GDM1 (cell line): ENCODE measurements at places on chromosomes 1 and 21.

DNA sequence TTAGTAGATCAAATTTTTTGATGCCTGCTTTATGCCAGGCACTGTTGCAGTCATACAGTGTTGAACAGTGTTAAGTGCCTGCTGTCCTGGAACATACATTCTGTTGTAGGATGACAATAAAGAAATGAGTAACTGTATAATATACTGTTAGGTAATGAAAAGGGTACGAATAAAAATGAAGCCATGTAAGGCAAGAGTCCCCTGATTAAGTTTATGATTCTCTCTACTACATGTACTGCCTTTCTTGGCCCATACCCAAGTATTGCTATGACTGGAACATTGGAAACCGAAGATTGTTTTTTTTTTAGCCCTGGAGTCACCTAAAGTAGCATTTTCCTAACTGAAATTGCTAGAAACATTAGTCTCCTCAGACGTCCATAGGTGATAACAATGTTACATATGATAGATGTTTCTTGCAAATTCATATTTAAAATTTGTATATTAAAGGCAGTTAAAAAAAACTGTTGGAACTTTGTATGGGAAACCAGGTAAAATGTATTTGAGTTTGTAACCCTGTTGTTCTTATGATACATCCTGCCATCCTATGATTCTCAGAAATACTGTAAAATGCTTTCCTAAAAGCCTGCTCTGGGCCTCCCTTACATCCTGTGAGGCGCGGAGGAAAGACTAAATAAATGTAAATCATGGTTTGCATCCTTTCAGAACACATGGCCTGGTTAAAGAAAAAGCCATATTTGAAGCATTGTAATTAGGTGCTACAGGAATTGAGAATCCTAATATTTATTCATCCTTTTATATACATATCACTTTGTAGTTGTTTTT lies 5.8 kb downstream of the ATP5PB start:
- no peak for DNase-seq

DNA sequence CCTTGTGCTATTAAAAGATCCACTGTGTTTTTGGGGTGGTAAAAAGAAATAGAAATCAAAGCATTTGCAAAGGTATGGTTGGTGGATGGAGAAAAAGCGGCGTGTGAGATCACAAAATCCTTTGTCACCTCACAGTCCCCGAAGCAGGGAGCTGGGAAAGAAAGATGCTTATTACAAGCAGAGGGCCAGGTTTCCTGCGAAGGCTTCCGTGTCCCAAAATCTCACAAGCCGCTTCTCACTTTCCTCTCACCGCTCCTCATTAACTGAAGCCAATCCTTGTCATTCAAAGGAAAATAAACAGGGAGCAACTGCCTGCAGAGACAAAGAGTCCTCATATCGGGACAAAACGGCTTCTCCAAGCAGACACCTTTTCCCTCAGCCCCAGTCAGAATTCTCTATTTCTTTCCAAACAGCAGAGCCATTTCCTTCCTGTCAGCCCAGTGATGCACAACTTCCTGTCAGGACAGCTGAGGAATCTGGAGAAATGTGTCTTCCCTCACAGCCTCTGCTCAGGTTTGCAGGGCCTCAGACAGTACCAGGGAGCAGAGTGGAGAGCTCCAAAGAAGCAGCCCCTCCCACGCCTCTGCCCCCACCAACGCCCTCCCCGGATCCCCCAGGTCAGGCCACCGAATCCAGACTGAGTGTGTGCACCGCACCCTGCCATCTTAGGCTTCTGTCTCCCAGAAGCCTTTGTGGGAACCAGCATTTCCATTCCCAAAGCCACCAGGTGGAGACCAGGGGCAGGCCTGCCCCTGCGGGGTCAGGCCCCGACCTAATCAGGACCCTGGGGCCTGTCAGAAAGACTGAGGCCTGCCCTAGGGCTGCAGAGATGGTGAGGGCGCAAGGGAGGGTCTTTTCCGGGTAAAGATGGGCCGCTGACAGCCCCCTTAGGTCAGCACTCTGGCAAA lies 29.6 kb downstream of the KCNN3 start:
- no peak for DNase-seq

DNA sequence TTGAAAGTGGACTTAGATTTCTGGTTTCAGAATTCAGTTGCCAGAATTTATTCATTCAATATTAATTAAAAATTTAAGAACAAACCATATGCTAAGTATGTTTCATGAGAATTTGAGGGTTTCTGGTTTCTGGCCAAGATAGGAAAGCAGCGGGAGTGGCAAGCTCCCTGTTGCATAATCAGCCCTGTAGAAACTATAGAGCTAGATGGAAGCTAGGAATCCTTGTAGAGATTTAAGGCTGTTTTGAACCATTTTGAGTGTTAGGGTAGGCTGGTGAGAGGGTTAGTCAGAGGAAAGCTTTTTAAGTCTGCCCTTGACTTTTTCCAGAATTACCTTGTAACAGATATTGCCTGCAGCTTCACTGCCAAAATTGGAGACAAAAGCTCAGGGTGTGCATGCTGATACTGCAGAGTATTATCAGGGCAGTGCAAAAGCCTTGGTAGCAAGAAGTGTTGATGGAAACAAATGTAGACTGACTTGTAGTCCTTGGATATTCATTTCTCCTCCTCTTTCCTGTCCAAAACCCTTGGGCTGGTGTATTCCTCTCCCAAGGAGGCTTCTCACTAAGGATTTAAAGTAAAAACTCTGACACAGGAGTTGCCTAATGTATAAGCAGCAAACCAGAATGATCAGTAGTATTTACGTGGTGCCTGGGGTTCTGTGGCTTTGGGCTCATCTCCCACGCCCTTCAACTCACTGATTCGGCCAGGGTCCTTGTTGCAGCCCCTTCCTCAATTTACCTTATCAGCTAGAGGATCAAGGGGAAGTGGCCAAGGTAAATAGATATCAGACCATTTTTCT lies 12.6 kb upstream of the GIPC2 start:
- no peak for DNase-seq

DNA sequence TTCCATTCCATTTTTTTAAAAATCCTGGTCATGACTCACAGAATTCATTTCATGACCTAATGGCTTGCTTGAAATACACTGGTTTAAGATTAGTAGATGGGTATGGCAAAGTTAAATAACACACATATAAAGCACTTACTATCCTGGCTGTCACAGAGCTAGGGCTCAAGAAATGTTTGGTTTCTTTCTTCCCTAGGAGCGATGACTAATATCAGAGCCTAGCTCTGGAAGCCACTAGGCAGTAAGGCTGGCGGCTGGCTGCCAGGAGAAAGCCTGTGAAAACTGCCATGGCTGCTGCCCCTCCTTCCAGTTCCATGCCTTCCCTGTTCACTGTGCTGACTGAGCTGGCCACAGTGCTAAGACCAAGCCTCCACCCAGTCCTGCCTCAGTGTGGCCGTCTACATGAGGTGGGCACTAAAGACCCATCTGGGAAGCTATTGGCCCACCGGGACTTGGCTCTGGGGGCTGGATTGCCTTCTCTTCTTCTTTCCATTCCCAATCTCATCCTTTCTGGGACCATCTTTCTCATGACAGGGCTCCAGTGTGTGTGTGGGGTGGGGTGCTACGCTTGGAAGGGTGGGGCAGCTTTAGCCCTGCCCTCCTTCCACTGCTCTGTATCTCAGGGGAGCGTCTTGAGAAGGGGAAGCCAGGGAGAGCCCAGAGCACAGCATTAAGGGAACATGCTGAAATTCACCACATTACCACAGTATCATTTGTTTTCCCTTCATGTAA lies 10.8 kb upstream of the ASCL5 start:
- no peak for DNase-seq

GRCh38 chr1:113991467-113991997 lies 12.3 kb downstream of the OLFML3 start:
- no peak for DNase-seq

GRCh38 chr1:112674986-112675727 lies 698 bp downstream of the MOV10 start:
- no peak for DNase-seq

- no peak for DNase-seq
These were observed 269.4 kb downstream of the AMY1C start for GRCh38 chr1:104018922-104019674.

GRCh38 chr1:114126261-114127095 lies 27.2 kb downstream of the SYT6 start:
- no peak for DNase-seq

GRCh38 chr1:21938732-21939538 lies 1.8 kb upstream of the HSPG2 start:
- no peak for DNase-seq

DNA sequence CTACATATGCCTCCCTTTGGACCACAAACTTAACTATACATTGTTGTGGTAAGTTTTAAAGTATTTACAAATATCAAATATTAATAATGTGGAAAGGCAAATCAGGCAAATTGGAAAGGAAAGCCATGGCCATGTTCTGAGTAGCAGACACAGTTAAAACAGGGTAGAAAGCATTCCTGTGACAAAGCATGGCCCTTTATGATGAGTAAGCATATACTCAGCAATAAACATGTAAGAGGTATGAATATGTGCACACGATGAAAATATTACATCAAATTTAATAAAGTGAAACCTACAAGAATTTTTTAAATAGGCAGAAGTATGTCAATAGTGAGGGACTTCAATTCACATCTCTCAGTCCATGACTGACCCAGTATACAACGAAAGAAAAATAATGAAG lies 389.2 kb downstream of the DSCAM start:
- no peak for DNase-seq

DNA sequence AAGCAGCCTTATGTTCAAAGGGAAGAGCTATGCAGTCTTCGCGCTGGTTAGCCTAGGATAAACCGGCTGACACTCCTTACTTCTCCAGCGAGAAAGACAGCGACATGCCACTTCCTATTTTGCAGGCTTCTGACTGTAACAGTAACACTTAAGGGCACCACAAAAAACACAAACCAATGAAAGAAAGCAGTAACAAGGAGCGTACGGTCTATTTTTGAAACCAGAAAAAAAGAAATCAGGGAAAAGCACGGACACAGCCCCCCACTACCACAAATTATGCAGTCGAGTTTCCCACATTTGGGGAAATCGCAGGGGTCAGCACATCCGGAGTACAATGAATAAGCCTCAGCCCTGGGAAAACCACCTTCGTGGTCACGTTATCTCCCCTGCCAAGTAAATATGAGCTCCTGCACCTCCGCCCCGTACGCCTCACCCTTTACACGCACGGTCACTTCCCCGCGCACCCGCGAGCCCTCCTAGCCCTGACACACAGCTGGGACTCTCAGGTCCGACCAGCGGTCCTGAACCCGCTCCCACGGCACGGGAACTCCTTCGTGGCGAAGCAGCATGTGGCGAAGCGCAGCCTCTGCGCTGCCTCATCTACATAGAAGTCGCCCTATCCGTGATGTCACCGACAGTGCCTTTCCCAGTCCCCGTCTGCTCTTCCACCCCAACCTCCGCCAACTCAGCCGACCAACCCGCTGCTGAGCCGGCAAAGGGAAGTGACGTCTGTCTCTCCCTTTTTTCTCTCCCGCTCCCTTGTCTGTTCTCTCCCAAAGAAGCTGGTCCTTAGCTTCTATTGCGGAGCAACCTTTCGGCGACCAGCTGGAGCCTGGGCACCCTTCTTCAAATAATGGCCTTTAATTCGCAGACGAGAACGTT lies 40.9 kb upstream of the PPIAL4F start:
- no peak for DNase-seq

GRCh38 chr21:32135401-32136363 lies 143.2 kb downstream of the MIS18A start:
- DNase-seq: no peak

- no peak for DNase-seq
These were observed 77.5 kb downstream of the PAPPA2 start for GRCh38 chr1:176540428-176540827.

- no peak for DNase-seq
These were observed 231.3 kb downstream of the FMN2 start for GRCh38 chr1:240322943-240323342.

DNA sequence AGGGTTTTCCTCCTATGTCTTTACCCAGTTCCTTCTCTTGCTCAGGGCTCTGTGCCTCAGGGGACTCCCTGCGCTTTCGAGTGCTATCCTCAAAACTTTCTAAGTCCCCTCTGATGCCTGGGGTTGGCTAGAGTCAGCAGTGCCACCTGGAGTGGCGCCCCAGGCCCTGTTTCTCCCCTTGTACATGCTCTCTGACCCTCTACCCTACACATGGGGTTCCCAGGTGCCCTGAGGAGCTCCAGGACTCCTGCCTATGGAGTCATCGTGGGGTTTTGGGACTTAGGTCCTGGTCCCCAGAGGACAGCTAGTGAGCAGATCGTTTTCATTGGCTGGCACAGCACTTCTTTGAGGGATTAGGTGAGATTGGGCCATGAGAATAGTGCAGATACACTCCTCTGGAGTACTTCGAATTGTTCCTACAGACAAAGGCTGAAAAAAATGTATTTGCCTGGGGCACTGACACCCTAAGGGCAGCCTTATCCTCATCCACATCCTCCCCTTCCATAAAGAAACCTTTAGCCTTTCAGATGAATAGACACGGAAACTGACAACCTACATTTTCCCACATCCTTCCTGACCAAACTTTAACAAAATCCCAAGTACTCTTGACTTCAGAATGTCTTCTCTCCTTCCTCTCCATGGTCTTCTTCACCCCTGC lies 41.5 kb downstream of the LGR6 start:
- DNase-seq: no peak

- DNase-seq: no peak
These were observed 825 bp downstream of the FABP3 start for GRCh38 chr1:31372051-31372450.

DNA sequence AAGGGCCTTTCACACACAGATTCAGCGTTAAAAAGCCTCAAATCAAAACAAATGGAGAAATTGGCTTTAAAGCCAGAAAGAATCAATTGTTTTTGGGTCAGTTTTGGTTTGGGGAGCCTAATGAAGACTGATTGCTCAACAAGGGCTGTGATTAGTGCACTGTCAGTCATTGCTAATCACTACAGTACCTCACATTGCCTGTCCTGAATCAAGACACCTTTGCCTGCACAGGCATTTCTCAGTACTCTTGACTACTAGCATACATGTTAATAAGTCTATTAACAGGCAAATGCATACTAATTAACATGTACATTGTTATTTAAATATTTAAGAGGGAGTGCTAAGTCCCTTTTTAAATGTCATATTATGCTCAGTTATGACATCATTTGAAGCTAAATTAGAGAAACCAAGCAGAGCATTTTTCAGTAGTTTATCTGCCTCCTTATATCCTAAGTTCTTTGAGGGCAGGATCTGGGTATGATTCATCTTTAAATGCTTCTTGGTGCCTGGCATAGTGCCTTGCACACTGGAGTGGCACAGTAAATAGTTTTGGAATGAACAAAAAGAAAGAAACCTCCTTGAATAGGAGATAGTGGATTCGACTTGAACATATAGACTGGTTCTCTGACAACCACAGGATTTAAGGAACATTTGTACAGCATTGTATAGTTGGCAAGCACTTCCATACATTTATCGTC lies 25.8 kb upstream of the CCN1 start:
- DNase-seq: no peak

GRCh38 chr1:18651713-18652112 lies 21.1 kb downstream of the PAX7 start:
- DNase-seq: no peak

GRCh38 chr21:41367301-41367944 lies 5.6 kb downstream of the MX2 start:
- no peak for DNase-seq

- DNase-seq: no peak
These were observed 77.9 kb downstream of the GTF2B start for GRCh38 chr1:88813471-88813870.

GRCh38 chr21:42682661-42683210 lies 29.3 kb downstream of the PDE9A start:
- DNase-seq: no peak

GRCh38 chr1:72281144-72281543 lies 1.2 kb downstream of the NEGR1 start:
- no peak for DNase-seq

- no peak for DNase-seq
These were observed 493.5 kb downstream of the DPYD start for GRCh38 chr1:97427371-97427770.
